ENCODE measurements at places on chromosomes 6 and 20. TPM values are rescaled to one million over a fixed set of nuclear protein-coding genes. Genes with fewer than 3 reads are reported as not detected.

- DNase-seq = peak; percentile 72
Measured at GRCh38 chr6:41577356-41578216, 31.4 kb downstream of the FOXP4 start.

- DNase-seq = no peak
Measured at GRCh38 chr6:34332251-34333198, 59.9 kb downstream of the NUDT3 start.

DNA sequence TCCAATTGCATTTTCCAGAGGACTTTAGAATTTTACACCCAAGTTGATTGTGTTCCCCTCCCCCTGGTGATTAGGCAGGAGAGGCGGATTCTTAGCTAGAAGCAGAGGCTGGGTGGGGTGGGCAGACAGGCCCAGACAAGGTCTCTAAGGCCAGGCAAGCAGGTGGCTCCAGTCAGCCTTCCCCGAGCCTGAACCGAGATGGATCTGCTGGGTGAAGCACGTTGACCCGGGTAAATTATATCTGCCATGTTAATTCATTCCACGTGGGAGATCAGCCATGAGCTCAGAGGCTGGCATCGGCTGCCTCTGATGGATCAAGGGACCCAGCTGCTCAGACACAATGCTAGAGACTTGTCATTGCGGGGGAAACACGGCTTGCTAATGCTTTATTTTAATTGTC is 159.5 kb upstream of the MAFB start:
- no peak for DNase-seq

DNA sequence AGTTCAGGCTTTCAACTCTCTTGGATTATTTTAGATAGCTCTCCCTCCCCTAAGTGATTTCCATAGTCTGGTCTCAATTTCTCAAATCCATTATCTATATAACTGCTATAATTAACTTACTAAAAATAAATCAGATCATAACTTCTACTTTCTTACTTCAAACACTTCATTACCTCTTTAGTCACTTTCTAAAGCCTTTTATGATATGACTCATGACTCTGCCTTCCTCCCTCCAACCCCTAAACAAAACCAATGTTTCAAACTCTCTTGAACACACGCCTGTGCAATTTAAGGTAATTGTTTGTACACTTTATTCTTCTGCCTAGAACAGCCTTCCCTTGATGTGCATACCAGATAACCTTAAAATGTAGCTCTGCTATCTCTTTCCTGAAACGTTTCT is 100.5 kb downstream of the LMBRD1 start:
- DNase-seq = no peak

GRCh38 chr20:63321148-63321831 is 28.3 kb downstream of the COL20A1 start:
- no peak for DNase-seq

- DNase-seq = no peak
Measured at GRCh38 chr6:42729731-42730130, 7.3 kb upstream of the PRPH2 start.

GRCh38 chr6:127518710-127519468 is at the start of gene MTCL3:
TSS of gene MTCL3 (minus strand) at chr6:127519335.
- no peak for DNase-seq

DNA sequence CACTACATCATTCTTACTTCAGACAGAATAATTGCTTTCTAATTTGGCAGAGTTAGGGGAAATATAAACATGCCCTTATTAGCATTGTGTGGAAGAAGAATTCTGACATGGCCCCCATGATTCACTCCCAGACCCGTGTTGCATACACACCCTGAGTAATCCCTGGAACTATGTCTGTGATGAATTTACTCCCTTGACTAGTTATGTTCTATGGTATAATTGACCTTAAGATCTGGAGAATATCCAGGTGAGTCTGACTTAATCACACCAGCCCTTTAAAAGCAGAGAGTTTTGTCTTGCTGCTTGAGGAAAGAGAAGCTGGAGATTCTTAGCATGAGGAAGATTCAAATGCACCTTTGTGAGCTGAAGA is 262.9 kb downstream of the SOX4 start:
- DNase-seq = no peak

- no peak for DNase-seq
Measured at GRCh38 chr20:3734111-3734843, 1.8 kb downstream of the HSPA12B start.

GRCh38 chr6:127058936-127059335 is 59.5 kb upstream of the RSPO3 start:
- no peak for DNase-seq

- no peak for DNase-seq
Measured at GRCh38 chr6:44041461-44042260, 85.6 kb downstream of the MRPL14 start.

DNA sequence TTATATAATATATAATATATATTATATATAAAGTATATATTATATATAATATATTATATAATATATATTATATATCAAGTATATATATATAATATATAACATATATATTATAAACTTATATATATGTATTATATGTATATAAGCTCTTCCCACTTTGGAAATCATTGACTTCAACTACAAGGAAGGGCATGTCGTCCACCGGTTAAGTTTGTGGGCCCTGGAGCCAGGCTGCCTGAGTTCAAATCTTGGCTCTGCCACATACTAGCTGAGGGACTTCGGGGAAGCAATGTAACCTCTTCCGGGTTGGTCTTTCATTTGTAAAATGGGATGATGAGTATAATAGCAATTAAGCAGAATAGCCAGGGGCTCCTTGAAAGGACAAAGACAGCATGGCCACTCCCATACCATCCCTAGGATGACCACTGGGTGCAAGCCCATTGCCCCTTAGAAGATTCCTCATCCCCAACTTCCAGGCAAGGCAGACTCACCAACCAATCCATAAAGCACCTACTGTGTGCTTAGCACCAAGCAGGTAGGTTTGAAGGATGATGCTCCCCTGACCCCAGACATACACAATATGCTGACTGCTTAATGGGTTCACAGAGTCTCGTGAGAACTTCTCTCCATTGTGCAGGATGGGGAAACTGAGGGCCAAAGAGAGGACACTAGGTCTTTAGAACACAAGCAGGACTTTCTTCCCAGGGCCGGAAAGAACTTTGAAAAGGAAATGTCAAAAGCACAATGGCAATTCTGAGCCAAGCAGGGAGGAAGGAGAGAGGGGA is 163.2 kb downstream of the MRPL14 start:
- peak; percentile 15 for DNase-seq

- DNase-seq = no peak
Measured at GRCh38 chr6:63615590-63615989, 20.0 kb upstream of the PHF3 start.

DNA sequence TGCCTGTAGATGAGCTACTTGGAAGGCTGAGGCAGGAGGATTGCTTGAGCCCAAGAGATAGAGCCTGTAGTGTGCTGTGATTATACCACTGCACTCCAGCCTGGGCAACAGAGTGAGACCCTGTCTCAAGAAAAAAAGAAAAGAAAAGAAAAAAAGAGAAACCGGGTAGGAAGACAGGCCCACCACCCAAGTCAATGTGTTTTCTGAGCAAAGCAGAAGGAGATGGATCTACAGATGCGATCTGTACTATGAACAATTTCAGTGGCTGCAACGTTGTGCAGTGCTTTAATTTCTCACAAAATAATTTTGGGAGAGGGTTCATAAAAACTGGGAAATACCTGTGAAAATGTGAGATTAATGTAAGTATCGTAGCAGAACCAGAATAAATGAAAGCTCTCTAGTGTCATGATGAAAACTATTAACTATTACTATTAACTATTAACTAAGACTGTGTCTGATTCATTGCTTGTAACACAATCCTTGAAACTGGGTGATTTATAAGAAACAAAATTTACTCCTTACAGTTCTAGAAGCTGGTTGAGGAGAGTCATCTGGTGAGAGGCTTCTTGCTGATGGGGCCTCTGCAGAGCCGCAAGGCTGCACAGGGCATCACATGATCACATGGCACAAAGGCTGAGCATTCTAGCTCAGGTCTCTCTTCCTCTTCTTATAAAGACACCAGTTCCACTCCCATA is 233.1 kb upstream of the ZNF217 start:
- DNase-seq = no peak

GRCh38 chr6:21587179-21587960 is 6.2 kb upstream of the SOX4 start:
- peak; percentile 65 for DNase-seq

DNA sequence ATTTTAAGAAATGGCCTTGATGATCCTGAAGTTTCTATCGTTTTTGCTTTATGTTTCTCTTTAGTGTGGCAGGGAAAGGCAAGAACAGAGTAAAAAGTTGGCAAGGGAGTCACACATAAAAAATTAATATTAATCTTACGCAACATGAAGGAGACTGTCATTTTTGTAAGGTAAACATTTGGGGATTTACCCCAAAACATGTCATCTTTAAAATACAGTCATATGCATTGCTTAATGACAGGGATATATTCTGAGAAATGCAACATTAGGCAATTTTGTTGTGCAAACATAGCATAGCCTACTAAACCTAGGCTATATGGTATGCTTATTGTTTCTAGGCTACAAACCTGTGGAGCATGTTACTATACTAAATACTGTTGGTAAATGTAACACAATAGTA is 5.4 kb downstream of the RBL1 start:
- no peak for DNase-seq

DNA sequence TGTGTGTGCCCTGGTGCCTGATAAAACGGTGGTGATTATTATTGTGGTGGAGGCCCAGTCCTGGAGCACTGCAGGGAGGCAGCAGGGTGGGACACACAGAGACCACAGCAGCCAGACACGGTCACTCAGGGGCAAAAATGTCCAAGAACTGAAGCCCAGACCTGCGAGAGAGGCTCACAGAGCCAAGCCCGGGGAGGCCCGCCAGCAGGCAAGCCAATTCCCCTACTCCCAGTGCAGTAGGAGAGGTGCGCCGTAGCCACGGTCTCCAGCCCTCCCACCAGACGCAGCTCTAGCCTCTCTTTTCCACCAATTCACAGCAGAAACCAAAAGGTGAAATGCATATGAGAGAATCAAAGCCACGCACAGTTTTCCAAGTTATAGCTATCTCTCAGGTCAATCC is 179.4 kb upstream of the TAB2 start:
- DNase-seq = no peak

- no peak for DNase-seq
Measured at GRCh38 chr20:39103732-39104131, 141.6 kb downstream of the DHX35 start.

Gene FAM50B
- 8.8 TPM for total RNA-seq

Gene RAB44
- under 0.01 TPM for total RNA-seq

Gene DYNLRB1
- total RNA-seq = 100.0 TPM

Gene SERINC1
- total RNA-seq = 198 TPM

Gene ID4
- 57.1 TPM for total RNA-seq

Gene KCNQ2
- not detected for total RNA-seq

Gene CALHM4
- total RNA-seq = not detected

Gene IL17F
- total RNA-seq = not detected

Gene NKAPL
- total RNA-seq = 2.9 TPM
